ENCODE measurements at places on chromosomes 7 and 10.
A peak's percentile ranks its signal among the peaks of the same experiment; 100 is the strongest.

DNA sequence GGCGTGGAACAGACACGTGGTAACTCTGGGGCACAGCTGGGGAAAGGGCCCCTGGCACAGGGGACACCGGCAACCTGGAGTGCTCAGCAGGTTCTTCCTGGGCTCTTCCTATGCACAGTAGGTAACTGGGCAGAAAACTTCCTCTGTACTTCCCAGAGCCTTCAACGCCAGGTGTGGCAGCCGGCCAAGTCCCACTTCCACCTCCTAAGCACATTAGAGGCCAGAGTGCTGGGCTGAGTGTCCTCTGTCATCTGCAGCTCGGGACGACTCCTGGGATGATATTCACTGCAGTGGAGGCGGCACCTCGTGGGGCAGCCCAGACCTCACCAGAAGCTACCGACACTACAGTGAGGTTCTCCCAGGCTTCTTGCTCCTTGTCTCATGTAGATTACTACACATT, 114.5 kb downstream of the LARP4B start:
- no peak for DNase-seq

- no peak for DNase-seq
Observed at GRCh38 chr7:112930787-112931186, 140.6 kb upstream of the TMEM168 start.

GRCh38 chr10:88551246-88551645, 31.9 kb downstream of the RNLS start:
- no peak for DNase-seq

- no peak for DNase-seq
Observed at GRCh38 chr7:3436112-3436511, 135.1 kb downstream of the SDK1 start.

DNA sequence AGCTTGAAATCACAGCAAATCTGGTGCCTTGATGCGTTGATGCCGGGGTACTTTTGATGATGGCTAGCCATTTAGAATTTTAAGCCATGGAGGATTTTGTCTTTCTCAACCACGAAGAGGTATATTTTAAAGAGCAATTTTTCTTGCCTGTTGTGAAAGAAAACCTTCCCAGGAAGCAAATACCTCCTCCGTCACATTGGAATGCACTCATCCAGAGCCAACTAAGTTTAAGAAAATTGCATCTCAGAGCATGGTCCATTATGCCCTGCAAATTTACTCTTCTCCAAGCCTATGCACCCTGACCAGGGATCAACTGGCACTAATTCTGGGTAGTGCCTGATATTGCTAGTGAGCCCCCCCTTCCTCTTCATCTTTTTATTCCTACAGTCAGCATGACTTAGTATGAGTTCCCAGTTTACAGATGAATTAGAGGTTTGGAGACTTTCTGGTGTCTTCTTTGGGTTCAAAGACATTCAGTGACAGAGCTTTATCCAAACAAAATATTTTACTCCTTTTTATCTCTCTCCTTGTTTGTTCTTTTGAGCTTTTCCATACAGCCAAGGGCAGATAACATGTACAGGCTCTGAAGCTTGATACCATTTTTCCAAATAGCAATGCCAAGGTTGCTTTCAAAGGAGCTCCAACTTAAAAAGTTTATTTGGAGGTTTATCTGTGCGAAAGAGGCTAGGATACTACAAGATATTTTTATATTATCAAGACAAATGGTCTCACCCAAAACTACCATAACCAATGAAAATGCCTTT, 56.6 kb upstream of the ANK3 start:
- no peak for DNase-seq

- no peak for DNase-seq
Observed at GRCh38 chr7:154947604-154948003, 55.3 kb downstream of the PAXIP1 start.

DNA sequence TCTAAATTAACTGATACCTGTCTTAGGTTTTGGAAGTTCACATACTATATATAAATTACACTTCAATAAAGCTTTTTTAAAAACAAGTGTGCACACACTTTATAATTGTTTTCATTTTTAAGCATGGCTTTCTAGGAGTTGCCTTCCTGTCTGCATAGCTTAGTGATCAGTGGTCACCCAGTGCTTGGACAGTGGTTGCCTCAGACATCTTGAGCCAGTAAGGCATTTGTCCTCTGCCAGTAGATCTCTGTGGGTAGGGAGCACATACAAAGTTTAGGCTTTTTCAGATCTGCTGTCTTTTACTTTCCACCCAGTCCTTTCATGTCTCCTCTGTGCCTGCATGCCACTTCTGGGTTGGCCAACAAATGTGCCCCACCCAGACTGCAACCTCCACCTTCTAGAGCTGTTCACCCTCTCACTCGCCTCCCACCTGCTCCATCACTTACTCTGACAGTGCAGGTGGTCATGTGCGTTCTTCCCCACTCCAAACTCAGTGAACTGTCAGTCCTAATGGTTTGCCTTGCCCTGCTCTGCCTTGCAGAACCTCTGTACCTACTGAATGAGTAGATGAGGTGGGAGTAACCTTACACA, 31.7 kb downstream of the TPST1 start:
- no peak for DNase-seq

- no peak for DNase-seq
Observed at GRCh38 chr10:14562218-14563075, 212.2 kb downstream of the FAM107B start.

DNA sequence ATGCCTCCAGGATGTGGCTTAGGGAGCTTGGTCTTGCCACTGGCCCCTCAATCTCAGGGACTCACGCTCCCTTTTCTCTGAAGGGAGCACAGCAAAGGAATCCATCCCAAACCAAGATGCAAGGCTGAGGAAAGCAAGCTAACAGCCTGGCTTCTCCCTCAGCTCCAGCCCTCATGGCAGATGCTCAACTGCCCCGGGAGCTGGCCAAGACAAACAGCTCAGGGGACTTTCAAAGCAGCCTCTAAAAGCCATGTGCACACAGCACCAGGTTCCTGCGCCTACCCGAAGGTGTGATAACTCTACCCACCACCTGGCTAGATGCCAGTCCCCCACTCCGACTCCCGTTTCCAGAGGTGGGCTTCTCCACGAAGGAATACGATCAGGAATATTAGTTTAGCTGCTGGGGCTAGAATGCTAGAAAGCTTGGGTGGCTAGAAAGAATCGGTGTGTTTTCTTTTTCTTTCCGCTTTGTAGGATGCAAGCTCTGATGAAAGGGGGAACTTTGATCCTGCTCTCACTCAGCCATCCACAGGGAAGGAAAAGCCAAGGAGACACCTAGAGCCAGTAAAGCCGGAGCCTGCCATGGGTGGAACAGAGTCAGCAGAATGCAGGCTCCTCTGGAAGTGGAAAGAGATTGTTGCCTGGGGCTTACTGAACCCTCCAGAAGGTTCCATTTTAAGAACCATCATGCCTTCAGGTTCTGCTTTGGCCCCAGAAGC, 89.0 kb upstream of the FGFR2 start:
- DNase-seq: no peak

DNA sequence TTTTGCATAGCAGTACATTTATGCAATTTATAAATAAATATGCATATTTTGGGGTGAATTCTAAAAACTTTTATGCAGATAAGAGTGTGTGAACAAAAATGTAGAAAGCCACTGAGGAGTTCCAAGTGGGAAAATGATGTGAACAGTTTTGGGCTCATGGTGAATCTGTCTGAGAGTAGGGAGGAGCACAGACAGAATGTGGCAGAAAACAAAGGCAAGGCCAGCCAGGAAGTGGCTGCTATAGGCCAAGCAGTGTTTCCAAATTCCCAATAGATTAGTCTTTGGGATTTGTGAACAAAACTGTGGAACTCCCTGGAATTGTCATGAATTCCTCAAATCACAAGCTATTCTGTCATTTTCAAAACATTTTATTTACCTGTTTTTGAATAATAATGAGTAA, 73.6 kb upstream of the AMPH start:
- DNase-seq: no peak

DNA sequence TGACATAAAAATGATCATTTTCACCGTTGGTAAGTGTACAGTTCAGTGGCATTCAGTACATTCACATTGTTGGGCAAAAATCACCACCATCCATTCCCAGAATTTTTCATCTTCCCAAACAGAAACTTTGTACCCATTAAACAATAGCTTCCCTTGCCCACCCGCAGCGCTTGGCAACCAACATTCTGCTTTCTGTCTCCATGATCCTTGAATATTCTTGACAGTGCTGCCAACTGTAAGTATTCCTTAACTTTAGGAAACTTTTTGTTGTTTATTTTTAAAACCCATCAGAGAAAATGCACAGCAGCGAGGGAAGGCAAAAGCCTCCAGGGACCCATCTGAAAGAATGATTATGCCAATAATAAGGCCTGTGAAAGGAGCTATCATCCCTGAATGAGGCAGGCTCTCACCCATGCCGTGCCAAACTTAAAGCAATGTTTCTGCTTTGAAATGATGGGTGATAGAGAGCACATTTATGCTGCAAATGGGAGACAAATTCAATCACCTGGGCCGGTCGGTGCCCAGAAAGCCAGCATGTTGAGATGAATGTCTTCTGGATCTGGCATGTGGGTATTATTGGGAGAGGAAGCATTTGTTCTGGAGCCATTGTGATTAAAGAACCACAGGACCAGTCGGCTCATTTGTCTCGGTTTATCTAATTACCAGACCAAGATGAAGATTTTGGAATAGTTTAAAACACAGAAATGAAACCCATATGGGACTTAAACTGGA, 202.1 kb upstream of the NPVF start:
- DNase-seq: no peak

DNA sequence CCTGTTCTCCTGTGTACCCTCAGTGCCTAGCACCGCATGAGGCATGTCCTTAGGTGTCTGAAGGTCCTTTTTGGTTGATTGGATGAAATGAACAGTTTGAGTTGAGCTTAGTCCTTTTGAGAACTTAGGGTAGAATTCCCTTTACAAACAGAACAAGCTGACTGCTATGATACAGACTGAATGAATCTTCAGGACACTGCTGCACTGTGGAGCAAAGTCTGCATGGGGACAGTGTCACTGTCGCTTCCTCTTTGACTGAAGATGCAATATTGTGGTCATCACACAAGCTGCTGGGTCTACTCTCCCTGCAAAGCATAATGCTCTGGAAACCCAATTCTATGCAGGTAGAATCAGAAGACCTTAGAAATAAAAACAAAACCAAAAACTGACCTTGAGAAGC, 8.6 kb upstream of the PLAU start:
- no peak for DNase-seq

DNA sequence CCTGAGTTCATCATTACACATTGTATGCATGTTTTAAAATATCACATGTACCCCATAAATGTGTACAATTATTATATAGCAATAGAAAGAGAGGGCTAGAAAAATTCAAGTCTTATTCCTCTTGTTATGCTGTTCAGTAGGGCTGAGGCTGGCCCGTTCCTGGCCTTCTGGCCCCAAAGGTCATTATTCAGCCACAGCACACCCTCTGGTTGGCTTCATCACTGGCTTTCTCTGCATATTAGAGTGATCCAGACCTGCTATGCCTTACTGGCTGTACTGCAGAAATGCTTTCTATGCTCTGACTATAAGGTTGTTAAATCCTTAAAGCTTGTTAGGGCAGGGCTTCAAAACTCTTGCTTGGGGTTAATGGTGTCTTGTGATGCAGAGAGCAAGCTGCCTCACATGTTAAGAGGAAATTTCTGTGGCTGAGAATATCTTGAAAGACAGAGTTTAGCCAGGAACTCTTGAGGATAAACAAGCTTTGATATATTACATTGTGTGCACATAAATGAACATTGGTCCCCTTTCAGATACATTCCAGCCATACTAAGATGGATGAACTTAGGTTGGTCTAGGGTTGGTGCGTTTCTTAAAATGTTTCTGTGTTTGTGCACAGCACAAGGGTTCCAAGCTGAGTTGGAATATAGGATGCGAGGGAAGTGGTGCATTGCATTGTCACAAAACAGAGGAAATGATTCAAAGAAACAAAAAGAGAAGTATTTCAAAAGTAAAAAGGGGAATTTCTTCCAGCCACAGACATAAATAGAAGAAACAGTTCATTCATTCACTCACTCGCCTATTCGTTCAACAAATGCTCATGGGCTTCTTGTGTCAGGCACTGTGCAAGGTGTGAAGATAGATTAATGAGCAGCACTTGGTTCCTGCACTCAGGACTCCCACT, 61.6 kb upstream of the WDR11 start:
- DNase-seq: no peak

DNA sequence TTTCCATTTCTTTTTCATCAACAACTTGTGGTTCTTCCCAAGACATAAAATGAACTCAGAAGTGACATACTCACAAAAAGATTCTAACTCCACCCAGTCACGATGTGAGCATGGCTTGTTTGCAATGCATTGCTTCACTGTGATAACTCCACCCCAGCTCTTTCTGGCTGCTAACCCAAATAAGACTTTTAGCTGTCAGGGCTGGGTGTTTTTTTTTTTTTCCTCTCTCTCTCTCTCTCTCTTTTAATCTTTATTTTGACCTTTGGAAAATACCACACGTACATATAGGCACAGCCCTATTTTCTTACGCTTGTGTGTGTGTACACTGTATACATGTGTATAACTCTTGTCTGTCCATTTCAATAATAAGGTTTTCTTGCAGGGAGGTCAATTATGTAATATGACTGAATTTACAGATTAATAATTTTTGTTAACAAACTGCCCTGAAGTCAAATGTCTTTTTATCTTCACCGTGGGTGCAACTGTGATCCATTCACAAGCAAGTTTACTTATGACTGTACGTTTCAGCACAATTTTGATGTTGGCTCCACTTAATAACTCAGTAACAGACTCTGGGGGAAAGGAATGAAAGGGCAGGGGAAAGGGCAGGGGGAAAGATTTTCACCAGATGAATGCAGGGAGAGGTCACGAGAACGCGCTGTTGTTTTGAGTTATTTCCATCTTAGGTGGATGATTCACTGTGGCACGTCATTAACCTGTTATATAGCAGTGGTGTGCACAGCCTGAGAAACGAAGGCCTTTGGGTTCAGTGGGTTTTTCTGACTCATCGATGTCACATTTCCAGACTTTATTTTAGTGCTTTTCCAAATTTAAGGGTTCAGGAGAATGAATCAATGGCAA, 49.1 kb downstream of the APBB1IP start:
- DNase-seq: peak; percentile 60

DNA sequence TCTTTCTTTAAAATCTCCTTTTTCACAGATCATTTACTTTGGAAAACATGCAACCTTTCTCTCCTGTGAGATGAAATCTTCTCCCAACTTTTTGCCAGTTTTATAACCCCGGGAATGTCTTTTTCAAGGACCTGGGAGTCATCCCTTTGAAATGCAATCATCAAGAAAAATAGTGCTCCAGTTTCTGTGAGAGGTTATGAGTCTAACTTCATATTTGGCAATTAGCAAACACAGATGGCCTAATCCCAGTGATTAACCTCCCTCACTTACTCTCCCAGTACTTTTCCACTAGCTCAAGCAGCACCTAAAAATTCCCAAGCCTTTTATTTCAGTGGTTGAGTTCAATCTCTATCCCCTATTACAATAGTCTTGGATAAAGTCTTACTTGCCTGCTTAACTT, 185.8 kb upstream of the TMEM106B start:
- DNase-seq: no peak

- no peak for DNase-seq
Observed at GRCh38 chr10:114917927-114918672, 19.9 kb upstream of the TRUB1 start.

- DNase-seq: no peak
Observed at GRCh38 chr7:93592588-93593266, 18.2 kb upstream of the CALCR start.

All from stimulated activated CD8-positive, alpha-beta memory T cell treated with anti-CD3 and anti-CD28 coated beads, Interleukin-12 subunit alpha, Interleukin-12 subunit beta, amount 100 ng/mL, for 1 hour (primary cell).